ENCODE measurements at places on chromosomes 13 and 19. TPM values are rescaled to one million over a fixed set of nuclear protein-coding genes. Genes with fewer than 3 reads are reported as not detected.

ADAT3 gene
- 3.2 TPM for total RNA-seq

SOX1 gene
- total RNA-seq, result not detected

KLK3 gene
- not detected for total RNA-seq

IGLON5 gene
- not detected for total RNA-seq

ERICH6B gene
- not detected for total RNA-seq

PCP2 gene
- total RNA-seq, result not detected

SMIM44 gene
- total RNA-seq, result not detected

C19orf33 gene
- 2.0 TPM for total RNA-seq

ZBTB32 gene
- not detected for total RNA-seq

NXNL1 gene
- not detected for total RNA-seq

DNA sequence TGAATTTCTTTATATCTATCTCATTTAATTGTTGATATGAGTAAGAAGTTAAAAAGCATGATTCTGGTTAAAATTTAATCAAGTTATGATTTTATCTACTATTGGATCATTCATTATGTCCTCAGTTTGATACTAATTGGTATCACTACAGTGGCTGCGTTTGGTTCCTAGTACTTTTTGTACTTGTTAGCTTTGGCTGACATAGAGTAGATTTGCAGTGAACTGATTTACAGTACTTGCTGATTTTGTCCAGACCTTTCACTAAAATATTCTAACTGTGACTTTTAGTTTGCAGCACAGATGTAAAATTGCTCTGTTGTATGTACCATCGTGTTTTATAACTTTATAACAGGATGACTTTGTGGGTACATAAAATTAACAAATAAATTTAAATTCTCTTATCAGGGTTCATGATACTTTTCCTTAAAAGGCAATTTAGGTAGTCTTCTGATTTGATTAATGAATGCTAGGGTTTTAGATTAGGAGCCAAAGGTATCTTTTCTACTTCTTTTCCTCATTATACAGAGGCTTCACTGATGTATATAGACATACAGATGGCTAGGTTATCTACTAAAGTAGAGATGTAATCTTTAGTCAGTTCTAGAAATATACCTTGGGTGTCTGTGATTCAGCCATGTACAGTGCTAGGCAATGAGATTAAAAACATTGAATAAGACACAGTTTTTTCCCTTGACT, 8.7 kb downstream of the UCHL3 start:
- peak overlapping the region; percentile 81 for H3K27ac ChIP-seq
- H3K4me1 ChIP-seq, result peaks cover 10% of the 10 kb centered on the region
- no peak for DNase-seq
- no peaks in the 10 kb centered on the region for H3K27me3 ChIP-seq

GRCh38 chr13:49183672-49184325, 36.3 kb upstream of the MLNR start:
- peaks cover 24% of the 10 kb centered on the region for H3K36me3 ChIP-seq
- no peak overlapping the region for H3K27ac ChIP-seq
- DNase-seq, result no peak
- H3K4me1 ChIP-seq, result no peaks in the 10 kb centered on the region
- H3K4me3 ChIP-seq, result no peak overlapping the region

DNA sequence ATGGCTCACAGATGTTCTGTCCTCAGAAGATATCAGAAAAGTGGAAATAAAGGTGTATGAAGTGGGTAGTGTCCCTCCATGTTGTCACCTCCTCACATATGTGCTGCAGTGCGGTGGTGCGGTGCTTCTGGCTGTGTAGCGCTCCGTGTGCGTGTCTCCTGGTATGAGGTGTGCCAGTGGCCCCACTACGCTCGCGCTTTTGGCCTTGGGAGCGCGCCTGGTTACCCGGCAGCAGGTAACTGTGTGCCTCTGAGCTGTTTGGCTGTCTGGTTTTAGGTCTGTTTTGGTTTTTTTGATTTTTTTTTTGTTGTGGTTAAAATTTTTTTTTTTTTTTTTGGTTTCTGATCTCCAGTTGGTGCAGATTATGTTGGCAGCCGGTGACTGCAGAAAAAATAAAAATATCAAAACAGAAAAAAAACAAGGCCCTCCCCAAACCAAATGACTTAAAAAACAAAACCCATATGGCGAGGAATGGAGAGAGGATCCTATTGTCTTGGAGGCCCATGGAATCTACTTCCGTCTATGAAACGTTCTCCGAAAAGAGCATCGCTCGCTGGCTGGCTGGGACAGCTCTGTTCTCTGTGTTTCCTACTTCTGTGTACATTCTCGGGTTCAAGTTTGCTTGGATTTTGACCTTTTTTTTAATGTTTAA, 7.9 kb downstream of the HNRNPL start:
- H3K27me3 ChIP-seq, result no peaks in the 10 kb centered on the region
- no peak overlapping the region for H3K4me3 ChIP-seq
- peaks cover 65% of the 10 kb centered on the region for H3K36me3 ChIP-seq
- peaks cover 14% of the 10 kb centered on the region for H3K4me1 ChIP-seq
- peak overlapping the region; percentile 41 for H3K27ac ChIP-seq
- no peak for DNase-seq

DNA sequence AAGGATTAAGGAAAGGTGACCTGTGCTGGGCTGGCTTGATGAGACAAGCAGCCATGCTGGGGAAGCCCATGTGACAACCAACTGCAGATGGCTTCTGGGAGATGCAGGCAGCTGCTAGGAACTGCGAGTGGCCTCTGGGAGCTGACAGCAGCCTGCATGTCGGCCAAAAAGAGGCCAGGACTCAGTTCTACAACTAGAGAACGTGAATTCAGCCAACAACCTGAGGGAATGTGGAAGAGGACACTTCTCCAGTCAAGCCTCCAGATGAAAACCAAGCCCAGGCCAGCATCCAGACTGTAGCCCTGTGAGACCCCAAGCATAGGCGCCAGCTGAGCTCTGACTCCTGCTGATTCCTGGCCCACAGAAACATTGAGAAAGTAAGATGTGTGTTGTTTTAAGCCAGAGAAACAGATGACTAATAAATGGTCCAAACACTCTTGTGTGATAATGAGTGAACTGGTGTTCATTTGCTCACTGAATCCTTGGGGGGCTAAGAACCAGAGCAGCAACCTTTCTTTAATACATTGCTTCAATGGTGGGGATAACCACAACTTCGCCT, 45.0 kb downstream of the SLC7A1 start:
- no peaks in the 10 kb centered on the region for H3K27me3 ChIP-seq
- no peak overlapping the region for H3K4me3 ChIP-seq
- peaks cover 38% of the 10 kb centered on the region for H3K36me3 ChIP-seq
- no peak for DNase-seq
- no peak overlapping the region for H3K27ac ChIP-seq
- peaks cover 26% of the 10 kb centered on the region for H3K4me1 ChIP-seq

GRCh38 chr19:6465006-6465405, 935 bp downstream of the CRB3 start:
- no peak overlapping the region for H3K4me3 ChIP-seq
- no peak overlapping the region for H3K27ac ChIP-seq
- peaks cover 9% of the 10 kb centered on the region for H3K4me1 ChIP-seq
- no peaks in the 10 kb centered on the region for H3K36me3 ChIP-seq

GRCh38 chr13:104314926-104315535, 1248.8 kb upstream of the SLC10A2 start:
- DNase-seq, result no peak
- no peaks in the 10 kb centered on the region for H3K36me3 ChIP-seq
- no peak overlapping the region for H3K4me3 ChIP-seq
- peaks cover 28% of the 10 kb centered on the region for H3K4me1 ChIP-seq
- H3K27ac ChIP-seq, result peak overlapping the region; percentile 92

- peaks cover 60% of the 10 kb centered on the region for H3K27me3 ChIP-seq
- H3K36me3 ChIP-seq, result no peaks in the 10 kb centered on the region
- no peak for DNase-seq
- H3K4me3 ChIP-seq, result peak within 1 kb of the TSS; percentile 29
- H3K27ac ChIP-seq, result no peak within 1 kb of the TSS
Observed at GRCh38 chr19:3868770-3869456, at the start of gene ZFR2. TSS of gene ZFR2 (minus strand) at chr19:3869038. CDS start at chr19:3869017, 21 bp downstream.

DNA sequence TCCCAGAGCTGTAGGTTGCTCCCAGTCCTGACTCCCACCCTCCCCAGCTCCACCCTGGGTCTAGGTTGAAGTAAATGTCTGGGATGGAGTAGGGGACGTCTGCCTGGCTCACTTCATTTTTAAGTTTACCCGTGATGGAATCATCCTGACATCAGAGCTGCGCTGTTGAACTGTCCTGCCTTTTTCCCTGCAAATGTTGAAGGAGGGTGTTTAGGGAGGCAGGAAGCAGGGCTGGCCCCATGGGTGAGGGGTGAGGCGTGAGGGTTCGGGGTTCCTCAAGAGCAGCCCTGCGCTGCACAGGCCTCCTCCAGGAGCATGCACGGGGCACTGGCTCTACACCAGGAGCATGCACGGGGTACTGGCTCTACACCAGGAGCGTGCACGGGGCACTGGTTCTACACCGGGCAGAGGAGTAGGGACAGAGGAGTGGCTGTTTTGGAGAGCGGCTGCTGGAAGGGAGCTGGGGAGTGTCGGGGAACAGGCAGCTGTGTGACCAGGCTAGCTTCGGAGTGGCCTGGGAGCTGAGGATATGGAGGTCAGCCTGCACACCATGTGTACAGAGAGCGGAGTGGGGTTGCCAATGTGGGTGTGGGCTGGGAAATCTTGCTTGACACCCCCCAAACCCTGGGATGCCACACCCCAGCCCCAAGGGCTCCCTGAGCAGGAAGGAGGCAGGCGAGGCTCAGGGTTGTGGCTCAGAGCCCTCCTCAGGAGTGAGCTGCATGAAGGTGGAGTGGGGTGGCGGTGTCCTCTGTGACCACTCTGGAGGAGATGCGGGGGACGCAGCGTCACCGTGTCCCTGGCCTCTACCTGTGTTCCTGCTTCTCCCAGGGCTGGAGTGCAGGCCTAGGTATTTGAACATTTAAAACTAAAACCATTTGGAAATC, 63.3 kb downstream of the GPR12 start:
- no peaks in the 10 kb centered on the region for H3K36me3 ChIP-seq
- peaks cover 4% of the 10 kb centered on the region for H3K4me1 ChIP-seq
- H3K27ac ChIP-seq, result no peak overlapping the region
- H3K4me3 ChIP-seq, result no peak overlapping the region

- H3K27me3 ChIP-seq, result peaks cover 8% of the 10 kb centered on the region
- H3K36me3 ChIP-seq, result no peaks in the 10 kb centered on the region
- DNase-seq, result no peak
- no peak overlapping the region for H3K27ac ChIP-seq
Observed at GRCh38 chr19:17842663-17843291, 5.0 kb downstream of the JAK3 start.

DNA sequence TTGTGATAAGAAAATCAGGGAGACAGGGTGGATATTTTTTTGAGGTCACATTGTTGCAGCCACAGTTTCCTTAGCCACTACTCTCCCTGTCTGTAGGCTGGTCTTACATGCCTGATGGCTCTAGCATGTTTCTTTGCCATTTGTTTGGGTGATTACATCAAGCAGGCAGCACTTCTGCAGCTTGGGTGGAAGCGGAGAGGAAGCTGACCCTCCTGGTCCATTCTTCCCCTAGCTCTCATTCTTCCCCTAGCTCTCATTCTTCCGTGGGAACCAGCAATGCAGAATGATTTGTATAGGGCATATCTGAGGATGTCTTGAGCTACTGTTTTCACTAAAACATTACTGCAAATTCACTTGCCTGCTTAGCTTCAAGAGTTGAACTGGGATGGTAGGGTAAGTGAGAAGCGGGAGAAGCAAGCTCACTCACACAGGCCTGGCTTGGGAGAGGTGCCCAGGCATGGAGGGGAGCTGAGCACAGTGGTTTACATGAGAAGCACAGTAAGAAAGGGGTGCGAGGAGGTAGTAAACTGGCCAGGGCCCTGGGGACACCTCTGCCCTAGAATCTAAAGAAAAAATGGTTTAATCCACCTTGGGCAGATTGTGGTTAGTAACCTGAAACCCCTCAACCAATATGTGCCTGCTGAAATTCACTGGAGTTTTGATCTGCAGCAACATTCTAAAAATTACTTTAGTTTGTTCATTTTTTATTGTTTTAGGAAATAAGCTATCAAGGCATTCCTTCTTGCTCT, 538.9 kb downstream of the RFC3 start:
- H3K4me3 ChIP-seq, result peak overlapping the region; percentile 18
- no peaks in the 10 kb centered on the region for H3K36me3 ChIP-seq
- no peak for DNase-seq
- no peaks in the 10 kb centered on the region for H3K27me3 ChIP-seq
- H3K4me1 ChIP-seq, result peaks cover 51% of the 10 kb centered on the region
- H3K27ac ChIP-seq, result peak overlapping the region; percentile 95

- peaks cover 28% of the 10 kb centered on the region for H3K4me1 ChIP-seq
- no peaks in the 10 kb centered on the region for H3K27me3 ChIP-seq
- peaks cover 12% of the 10 kb centered on the region for H3K36me3 ChIP-seq
- no peak for DNase-seq
Observed at GRCh38 chr19:16200038-16201010, 2.6 kb downstream of the AP1M1 start.
